ENCODE measurements at places on chromosomes 11 and 22. TPM values are rescaled to one million over a fixed set of nuclear protein-coding genes. Genes with fewer than 3 reads are reported as not detected.

- DNase-seq = no peak
Observed at GRCh38 chr11:3181725-3182461, 16.8 kb upstream of the OSBPL5 start.

GRCh38 chr11:18533365-18533764 is 6.6 kb upstream of the TSG101 start:
- DNase-seq = no peak

DNA sequence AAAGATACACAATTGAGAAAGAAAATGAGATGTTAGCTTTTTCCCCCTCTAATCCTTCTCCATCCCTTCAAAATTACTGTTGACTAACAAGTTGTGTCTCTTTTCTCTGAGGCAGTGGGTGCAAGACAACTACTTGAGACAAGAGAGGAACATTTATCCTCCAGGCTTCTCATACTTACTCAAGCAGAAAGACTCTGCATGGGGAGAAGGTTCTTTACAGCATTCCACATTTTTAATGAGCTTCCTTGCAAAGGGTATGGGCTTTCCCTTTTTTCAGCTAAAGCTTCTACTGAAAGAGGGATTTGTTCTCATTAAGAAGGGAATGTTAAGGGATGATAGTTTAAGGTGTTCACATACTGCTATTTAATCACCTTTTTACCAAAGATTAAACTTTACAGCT is 47.8 kb downstream of the PAX6 start:
- DNase-seq = no peak

CDPF1 gene
- 14.4 TPM for total RNA-seq

- no peak for DNase-seq
Observed at GRCh38 chr11:110566577-110566976, 136.8 kb downstream of the FDX1 start.
